CD8-positive, alpha-beta T cell (primary cell): ENCODE measurements at places on chromosomes 11 and 22.

DNA sequence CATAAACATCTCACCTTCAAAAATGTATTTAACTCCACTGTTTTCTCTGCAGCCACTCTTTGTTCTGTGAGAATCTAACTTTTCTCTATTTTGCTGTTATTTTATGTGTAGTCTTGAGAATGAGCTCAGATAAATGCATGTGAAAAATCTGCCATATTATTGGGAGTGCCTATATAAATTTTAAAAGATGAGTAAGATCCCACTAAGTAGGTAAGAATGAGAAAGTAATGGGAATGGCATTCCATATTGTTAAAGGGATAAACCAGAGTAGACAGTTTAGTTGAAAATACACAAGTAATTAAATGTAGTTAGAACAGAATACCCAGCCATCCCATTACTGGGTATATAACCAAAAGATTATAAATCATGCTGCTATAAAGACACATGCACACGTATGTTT, 817.2 kb downstream of the FAM181B start:
- DNase-seq, result no peak

GRCh38 chr22:22693531-22693884, 49.1 kb downstream of the GGTLC2 start:
- no peak for DNase-seq

DNA sequence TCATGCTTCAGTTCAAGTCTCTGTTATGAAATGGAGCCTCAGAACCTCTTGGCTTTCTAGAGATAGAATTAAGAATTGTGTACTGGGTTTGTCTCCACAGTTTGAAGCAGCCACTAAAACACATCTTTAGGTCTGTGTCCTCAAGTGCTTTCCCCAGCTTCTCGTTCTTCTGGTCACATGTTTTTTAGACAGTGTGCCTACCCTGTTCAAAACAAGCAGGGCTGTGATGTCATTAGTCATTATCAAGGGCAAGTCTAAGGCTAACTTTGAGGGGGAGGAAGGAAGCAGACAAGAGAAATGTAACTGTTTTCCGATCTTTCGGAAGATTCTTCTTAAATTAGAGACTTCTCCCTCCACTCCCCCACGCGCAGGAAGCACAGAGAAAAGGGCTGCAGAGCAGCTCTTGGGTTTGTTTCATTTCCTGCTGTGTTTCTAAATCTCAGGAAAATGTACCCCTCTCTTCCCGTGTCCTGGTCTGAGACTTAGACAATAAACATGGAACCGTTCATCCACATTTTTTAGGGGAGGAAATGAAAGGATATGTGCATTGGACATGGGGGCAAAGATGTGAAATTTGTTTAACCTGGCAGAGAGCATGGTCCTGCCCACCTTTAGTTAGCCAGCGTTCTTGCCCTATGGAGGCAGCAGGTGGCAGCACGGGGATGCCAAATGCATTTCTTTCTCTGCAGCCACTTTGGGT, 3.1 kb downstream of the AKIP1 start:
- peak; percentile 53 for DNase-seq

DNA sequence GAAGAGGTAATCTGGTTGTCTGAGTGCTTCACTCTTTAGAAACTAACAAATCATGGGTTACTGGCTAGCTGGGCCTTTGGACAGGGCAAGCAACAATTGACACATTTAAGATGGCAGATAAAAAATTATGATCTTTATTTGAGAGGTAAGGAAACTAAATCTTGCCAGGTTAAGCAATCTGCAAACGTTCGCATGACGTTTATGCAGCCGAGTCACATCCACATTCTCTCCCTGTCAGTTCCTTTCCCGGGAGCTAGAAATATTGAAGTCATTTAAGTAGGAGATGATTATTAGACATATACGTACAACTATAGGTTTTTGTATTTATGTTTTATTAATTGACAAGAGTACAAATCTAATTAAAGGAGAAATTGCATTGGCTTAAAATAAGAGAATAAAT, 57.4 kb upstream of the RCN1 start:
- DNase-seq, result no peak

DNA sequence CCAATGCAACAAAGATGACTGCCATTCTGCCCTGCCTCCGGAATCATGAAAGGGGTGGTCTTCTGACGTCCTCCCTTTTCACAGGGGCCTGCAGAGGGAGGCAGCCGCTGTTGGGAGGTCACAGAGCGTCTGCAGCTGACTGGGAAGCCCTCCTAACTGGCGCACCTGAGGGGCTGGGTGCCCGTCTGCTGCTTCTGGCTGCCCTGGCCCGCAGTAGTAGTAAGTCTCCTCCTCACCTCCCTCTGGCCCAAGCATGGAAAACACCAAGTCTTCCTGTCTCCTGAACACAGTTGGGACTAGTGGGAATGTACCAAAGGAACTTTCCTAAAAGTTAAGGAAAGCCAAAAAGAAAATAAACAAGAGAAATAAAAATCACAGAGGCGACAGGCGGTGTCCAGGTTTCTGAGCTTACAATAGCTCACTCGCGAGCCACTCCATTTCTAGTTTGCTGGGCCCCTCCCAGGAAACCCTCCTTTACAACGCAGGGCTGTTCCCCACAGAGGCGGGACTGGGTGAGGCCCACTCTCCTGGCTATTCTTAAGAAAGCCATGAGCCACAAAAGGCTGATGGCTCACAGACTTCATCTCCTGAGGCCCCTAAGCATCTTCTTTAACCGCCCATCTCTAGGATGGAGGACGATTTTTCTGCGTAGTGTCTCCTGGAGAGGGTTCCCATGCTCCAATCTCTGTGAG, 37.0 kb upstream of the CECR2 start:
- no peak for DNase-seq

- DNase-seq, result no peak
Observed at GRCh38 chr11:96311120-96311568, 31.9 kb downstream of the MAML2 start.

- no peak for DNase-seq
Observed at GRCh38 chr22:48577014-48577690, 1250.5 kb downstream of the BRD1 start.

DNA sequence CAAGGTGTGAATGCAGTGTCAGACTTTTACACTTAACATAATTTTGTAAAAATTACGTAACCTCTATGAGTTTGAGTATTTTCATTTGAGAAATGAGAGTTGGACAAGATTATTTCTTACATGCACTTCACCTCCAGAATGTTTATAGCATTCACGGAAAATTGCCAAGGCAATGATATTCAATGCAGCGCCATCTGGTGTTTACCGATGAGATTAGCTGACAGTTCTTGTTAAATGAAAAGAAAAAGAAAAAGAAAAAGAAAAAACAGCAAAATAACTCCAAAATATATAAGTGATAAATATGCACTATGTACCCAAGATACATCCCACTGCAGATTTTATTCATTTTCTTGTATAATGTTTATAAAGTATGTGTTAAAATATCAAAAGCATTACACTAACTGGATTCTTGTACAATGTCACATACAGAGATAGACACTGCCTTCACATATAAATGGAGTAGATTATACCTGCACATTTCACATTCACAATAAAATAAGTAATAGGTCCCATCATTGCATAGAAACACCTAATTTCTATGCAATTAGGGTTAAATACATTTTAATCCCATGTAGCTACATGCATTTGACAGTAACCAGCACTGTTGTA, 976.3 kb upstream of the FAT3 start:
- no peak for DNase-seq

- DNase-seq, result no peak
Observed at GRCh38 chr22:35475545-35475944, 65.1 kb upstream of the RASD2 start.

DNA sequence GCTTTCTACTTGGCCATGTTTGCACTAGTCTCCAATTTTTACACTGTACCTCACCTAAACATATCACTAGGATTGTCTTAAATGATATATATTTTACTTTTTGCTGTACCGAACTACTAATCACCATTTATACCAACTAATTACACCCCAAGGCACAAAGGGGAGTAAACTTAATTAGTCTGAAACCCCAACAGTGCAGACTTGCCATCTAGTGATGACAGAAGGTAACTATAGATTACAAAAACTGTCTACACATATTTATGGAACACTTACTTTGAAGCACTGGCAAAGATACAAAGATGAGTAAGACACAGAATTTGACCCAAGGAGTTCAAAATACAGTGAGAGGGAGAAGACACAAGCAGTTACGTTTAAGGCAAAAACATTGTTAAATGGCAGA, 139.7 kb downstream of the CNTN5 start:
- DNase-seq, result no peak

DNA sequence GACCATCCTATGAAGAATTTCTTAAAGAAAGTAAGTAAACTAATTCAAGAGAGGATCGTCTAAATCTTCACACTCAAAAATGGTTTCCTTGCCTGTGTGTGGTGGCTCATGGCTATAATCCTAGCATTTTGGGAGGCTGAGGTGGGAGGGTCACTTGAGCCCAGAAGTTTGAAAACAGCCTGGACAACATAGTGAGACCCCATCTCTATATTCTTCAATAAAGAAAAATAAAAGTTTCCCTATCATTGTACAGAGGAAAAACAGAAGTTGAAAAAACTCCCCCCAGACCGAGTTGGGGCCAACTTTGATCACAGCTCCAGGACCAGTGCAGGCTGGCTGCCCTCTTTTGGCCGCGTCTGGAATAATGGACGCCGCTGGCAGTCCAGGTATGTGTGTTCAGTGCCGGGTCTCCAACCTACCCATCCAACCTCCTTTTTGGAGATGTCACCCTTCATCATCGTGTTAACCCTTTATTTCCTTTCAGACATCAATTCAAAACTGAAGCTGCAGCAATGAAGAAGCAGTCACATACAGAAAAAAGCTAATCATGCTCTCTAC, 3.0 kb downstream of the RPS25 start:
- DNase-seq, result no peak

DNA sequence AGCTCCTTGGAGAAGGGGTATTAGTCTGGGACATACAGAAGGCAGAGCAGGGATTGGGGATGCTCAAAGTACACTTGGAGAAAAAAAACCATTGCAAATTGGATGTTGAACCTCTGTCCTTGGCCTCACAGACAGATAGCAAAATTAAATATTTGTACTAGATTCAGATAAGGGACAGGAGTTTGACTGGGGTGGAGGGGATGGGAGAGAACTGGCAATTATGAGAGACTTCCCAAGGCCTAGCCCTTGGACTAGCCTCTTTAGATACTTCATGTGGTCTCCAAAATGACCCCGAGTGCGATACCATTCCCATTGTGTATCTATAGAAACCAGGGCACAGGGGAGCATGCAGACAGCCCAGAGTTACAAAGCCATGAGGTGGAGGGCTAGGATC, 15.5 kb downstream of the DGAT2 start:
- DNase-seq, result no peak

- DNase-seq, result no peak
Observed at GRCh38 chr11:100790073-100790472, 103.0 kb downstream of the ARHGAP42 start.

- no peak for DNase-seq
Observed at GRCh38 chr22:44594951-44595350, 96.9 kb upstream of the RTL6 start.

DNA sequence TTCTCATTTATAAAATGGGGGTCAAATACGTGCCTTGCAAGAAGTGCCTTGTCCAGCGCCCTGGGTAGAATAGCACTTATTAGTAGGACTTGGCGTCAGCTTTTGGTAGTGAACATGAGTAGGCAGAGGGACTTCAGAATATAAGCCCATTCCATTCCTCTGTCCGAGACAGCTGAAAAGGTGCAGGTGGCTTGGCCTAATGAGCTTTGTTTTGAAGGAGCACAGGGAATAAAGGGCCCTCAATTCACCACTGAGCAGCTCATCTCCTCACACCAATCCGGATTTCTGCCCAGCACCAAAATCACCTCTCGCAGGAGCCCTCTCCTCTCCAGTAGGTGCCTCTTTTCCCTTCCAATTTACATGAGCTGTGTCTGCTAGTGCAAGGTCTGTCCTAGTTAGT, 91.2 kb downstream of the DSCAML1 start:
- no peak for DNase-seq

DNA sequence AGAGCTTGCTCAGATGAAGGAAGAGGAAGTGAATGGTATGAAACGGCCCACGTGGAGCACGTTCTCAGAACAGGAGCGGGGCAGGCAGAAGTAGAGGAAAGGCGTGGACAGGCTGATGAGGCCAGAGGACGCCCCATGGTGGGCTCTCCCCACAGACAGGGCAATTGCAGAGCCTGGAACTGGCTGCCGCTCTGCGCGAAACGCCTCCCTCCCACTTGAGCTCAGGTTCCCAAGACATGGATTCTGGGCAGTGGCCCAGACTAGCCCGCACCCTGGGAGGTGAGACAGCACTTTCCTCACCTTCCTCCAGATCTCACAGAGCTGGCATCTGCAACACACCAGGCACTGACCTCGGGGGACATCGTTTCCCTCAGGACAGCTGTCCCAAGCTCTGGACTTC, 117.6 kb downstream of the PHF21B start:
- no peak for DNase-seq

GRCh38 chr11:119795231-119795630, 66.2 kb upstream of the NECTIN1 start:
- DNase-seq, result no peak

DNA sequence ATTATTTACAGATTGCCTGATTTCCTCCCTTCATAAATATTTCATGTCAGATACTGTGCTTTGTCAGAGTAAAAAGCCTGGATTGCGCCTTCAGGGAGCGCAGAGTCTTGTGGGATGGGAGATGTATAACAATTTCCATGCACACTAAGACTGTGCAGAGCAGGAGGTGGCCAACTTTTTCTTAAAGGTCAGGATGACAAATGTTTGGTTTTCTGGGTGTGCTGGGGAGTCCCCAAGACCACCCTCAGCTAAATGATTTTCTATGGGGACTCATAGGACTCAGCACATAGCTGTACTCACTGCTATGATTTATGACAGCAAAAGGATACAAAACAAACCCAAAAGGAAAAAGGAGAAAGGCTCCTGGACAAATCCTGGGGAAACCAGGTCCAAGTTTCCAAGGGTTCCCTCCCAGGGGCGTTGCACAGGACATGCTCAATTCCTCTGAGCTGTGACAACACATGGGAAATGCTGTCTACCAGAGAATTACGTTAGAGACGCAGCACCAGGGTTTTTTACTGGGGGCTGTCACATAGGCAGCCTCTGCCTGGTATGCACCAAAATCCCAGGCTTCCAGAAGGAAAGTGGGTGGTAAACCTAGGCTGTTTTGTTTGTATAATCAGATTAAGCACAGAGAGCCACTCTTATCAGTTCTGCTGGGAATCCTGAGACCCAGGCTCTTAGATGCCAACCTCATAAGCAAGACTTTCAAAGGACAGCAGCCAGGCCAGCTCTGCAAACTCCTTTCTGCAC, 59.1 kb downstream of the CSNK2A3 start:
- DNase-seq, result no peak

- peak; percentile 91 for DNase-seq
Observed at GRCh38 chr22:44625981-44626687, 75.9 kb upstream of the PRR5 start.

GRCh38 chr22:22144858-22145257, 99.7 kb upstream of the VPREB1 start:
- DNase-seq, result no peak

GRCh38 chr11:94342250-94342649, 37.9 kb downstream of the IZUMO1R start:
- DNase-seq, result no peak

- peak; percentile 77 for DNase-seq
Observed at GRCh38 chr22:41780746-41781505, 19.6 kb upstream of the CCDC134 start.

- no peak for DNase-seq
Observed at GRCh38 chr11:64878223-64878493, 263 bp downstream of the EHD1 start.
